Stimulated activated CD8-positive, alpha-beta memory T cell treated with anti-CD3 and anti-CD28 coated beads, Interleukin-12 subunit alpha, Interleukin-12 subunit beta, amount 100 ng/mL, for 1 hour (primary cell): ENCODE measurements at places on chromosomes 12 and 14.

- DNase-seq: no peak
These were observed 186.9 kb upstream of the TMPO start for GRCh38 chr12:98328467-98328866.

DNA sequence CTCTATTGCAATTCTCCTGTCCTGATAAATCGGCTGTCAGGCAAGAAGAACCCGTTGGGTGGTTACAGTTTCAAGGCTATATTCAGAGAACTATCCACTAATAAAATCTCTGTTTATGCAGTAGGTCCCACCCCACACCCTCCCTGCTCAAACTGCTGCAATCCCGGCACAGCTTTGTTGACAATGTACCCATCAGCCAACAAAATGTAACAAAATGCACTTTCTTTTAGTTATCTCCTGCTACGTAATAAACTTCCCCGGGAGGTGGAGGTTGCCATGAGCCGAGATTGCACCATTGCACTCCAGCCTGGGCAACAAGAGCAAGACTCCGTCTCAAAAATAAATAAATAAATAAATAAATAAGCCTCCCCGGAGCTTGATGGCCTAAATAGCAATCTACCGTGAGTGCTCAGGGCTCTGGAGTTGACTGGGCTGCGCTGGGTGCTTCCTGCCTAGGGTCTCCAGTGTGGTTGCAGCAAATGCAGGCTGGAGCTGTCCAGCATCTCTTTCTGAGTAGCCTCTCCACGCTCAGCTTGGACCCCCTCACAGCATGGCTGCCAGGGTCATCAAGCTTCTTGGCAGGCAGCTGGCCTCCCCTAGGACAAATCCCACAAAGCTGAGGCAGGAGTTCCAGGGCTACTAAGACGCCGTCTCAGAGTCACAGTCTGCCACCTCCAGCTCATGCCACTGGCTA lies 43.2 kb upstream of the FBRSL1 start:
- no peak for DNase-seq

DNA sequence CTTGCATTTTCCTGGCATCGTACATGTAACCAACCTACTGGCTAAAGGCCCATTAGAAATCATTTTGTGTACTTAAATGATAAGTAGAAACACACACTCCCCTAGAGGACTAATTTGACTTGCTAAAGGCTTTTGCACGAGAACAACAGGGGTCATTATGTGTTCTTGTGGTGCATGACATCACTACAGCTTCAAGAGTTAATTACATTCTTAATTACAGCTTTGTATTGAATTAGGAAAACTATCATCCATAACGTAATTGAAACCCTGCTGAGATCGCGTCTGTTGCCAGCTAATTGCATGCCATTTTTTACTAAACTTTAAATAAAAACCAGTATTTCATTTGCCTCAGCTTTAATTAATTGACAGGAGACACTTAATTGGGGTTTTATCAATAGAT lies 51.4 kb downstream of the TMEM132C start:
- no peak for DNase-seq

- DNase-seq: no peak
These were observed 4.6 kb downstream of the NYNRIN start for GRCh38 chr14:24403294-24403998.

DNA sequence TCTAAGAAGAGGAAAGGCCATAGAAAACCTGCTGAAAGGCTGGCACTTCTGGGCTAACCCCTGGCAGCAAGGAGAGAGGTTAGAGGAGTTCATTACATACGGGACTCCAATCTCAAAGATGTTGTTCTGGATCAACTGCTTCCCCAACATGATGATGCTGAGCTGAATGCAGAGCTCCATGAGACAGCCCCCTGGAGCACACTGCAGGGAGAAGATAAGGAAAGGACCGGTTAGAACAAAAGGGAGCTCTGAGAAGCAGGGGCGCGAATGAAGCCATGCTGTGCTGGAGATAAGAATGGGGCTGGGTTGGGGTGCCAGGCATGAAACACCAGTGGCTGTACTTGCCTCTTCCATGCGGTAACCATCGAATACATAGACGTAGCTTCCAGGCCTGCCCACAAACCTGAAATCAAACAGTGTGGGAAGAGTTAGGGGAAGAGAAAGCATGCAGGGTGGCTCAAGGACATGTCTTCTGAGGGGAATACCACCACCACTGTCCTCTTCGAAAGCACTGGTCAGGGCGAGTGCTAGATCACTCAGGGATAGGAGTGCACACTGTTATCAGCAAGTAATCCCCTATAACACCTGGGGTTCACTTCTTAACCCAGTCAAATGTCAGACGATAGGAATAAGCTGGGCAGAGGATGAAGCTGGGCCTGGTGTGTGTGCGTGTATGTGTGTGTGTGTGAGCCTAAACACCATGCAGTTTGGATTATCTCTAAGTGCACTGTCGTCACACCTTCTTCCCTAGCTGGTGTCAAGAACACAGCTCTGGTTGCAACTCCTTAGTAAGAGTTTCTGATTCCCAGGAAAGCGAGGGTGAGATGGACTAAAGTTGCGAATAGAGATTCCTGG lies 180.9 kb downstream of the NTF3 start:
- no peak for DNase-seq

- DNase-seq: no peak
These were observed 91.7 kb upstream of the BMP4 start for GRCh38 chr14:54048311-54048710.

- DNase-seq: no peak
These were observed 411.6 kb downstream of the RAD51B start for GRCh38 chr14:68230950-68231717.

- DNase-seq: no peak
These were observed 40.4 kb downstream of the LLPH start for GRCh38 chr12:66090157-66090556.
